Endodermal cell (in vitro differentiated cells): ENCODE measurements at places on chromosomes 7 and 10. TPM values are rescaled to one million over a fixed set of nuclear protein-coding genes. Genes with fewer than 3 reads are reported as not detected.

DNA sequence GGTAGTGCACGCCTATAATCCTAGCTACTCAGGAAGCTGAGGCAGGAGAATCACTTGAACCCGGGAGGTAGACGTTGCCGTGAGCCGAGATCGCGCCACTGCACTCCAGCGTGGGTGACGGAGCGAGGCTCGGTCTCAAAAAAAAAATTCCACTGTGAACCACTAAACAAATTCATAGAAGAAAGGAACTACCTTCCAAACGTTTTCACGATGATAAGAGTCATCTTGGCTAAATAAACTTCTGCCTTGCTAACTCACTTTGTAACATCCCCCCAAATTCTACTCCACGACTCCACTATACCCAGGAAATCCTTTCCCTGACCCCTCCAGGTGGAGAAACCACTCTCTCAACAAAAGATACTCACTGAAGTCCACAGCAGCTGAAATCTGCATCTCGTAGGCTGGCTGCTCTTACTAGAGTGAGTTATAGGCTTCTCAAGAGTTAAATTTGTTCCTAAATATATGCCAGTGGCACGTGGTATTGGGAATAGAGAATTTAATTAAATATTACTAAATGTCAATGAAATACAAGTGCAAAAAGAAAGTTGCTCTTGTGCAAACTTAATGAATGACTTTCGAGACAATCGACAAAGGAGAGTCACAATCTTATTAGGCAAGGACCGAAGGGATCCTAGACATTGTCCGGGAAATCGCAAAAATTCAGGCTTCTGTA is 1.6 kb upstream of the GTF2I start:
- no peak for DNase-seq
- peaks cover 2% of the 10 kb centered on the region for H3K36me3 ChIP-seq
- H3K4me3 ChIP-seq, result peak overlapping the region; percentile 93
- no peaks in the 10 kb centered on the region for H3K27me3 ChIP-seq
- peak overlapping the region; percentile 99 for H3K27ac ChIP-seq

The RAPGEF5 gene
- total RNA-seq, result 12.7 and 16.7 TPM in 2 replicates

DNA sequence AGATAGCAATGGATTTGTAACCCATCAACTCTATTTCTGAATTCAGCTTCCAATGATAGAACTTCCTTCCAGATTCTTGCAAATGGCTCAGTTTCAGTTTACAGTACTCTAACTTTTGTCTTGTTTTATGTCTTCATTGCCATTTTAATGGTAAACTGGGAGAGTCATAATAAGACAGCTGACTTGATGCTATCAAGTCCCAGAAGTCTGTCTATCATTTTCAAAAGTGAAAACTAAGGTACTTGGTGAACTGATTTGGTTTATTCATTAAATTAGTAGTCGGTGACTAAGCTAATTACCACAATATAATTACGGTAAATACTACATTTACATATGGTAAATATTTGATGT is 25.0 kb downstream of the RTKN2 start:
- H3K27me3 ChIP-seq, result no peaks in the 10 kb centered on the region
- no peak overlapping the region for H3K27ac ChIP-seq
- H3K4me3 ChIP-seq, result no peak overlapping the region
- H3K36me3 ChIP-seq, result peaks cover 4% of the 10 kb centered on the region
- DNase-seq, result no peak
- no peaks in the 10 kb centered on the region for H3K4me1 ChIP-seq

The CALN1 gene
- 6.9 to 8.6 TPM (median 7.0 TPM) in 3 replicates for total RNA-seq

The CCDC172 gene
- total RNA-seq, result 0.37 TPM in 1 of 2 replicates, not detected in the other

DNA sequence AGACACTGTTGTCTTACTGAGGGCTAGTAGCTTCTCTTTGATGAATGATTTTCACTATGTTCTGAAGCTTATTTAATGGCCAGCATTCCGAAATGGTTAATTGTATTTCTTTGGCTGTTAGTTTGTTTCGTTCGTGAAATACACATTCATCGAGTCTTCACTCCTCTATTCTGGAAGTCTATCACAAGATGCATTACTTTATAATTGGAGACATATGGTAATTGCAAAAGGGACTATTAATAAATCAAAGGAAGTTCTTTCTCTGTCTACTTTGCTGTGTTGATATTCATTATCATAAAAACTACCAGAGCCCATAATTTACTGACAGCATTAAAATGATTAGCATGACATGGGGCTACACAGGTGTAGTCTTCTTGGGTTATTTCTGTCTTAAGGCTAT is 133.8 kb upstream of the IGFBP3 start:
- no peaks in the 10 kb centered on the region for H3K4me1 ChIP-seq
- no peak overlapping the region for H3K27ac ChIP-seq
- no peak for DNase-seq
- no peaks in the 10 kb centered on the region for H3K27me3 ChIP-seq
- H3K36me3 ChIP-seq, result no peaks in the 10 kb centered on the region
